ENCODE measurements at places on chromosomes 6 and 20.

DNA sequence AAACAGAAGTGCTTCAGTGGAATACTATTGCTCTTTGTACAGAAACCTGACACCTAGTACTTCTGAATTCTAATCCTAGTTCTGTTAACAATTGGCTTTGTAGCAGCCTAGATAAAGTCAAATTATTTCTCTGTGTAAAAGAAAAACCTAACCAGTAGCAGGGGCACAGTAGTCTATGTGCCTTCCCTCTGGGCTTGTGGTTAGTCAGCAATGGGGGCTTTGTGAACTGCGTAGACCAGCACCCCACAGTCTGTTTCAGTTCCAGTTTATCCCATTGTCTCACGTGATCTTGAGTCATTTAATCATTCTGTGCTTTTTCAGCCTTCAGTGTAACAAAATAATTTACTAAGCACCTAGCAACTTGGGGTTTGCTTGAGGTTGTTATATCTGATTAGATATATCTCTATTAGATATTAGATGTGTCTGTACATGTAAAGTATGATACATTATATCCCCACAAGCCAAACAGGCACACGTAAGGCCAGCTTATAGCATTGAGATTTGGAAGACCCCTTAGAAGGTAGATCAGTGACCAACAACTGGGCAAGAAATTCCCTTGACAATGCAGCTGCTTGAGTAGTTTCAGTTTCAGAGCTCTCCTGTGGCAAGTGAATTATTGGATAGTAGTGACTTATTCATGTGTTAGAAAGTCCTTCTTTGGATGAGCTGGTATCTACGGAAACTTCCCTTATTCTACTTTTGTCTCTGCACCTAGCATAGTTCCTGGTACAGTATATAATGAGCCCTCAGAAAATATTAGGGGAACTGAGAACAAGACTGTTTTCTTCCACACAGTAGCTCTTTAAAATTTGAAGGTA, 27.9 kb upstream of the CCR6 start:
- no peak for DNase-seq

DNA sequence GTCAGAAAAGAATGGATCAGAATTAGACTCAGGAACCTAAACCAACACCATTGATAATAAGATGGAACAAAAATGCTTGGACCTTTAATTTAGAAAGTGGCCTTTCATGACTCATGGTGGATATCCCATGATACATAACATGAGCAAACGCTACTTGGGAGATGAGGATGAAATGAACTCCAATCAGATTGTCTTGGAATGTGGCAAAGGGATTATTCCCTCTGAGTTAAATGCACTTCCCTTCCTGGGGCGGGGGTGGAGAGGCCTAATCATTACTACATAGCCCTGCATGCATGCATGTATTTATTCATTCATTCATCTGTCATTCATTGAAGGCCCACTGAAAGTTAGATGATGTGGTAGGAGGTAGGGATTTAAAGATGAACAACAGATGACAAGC, 174.0 kb downstream of the AIG1 start:
- DNase-seq, result no peak

DNA sequence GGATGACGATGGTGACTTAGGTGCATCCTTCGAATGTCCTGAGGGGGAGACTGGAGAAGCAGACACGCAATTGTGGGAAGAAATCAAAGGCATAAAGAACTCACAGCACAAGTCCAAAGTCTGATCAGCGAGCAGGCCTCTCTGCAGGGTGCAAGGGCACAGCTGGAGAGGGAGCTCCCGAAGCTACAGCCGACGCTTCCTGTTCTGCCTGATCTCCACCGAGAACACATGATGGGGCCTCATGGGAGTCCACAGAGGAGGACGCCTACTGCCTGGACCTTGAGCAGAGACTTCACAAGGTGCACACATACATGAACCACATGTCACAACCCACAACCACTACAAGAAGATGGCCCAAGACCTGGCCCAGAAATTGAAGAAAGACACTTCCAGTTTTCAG, 51.4 kb downstream of the RIN2 start:
- DNase-seq, result no peak

- no peak for DNase-seq
These were observed 69.1 kb upstream of the SAMHD1 start for GRCh38 chr20:37020636-37021035.

GRCh38 chr6:6916598-6916997, 191.2 kb upstream of the RREB1 start:
- DNase-seq, result no peak

- DNase-seq, result no peak
These were observed 85.2 kb downstream of the ELOVL4 start for GRCh38 chr6:79862126-79862525.

DNA sequence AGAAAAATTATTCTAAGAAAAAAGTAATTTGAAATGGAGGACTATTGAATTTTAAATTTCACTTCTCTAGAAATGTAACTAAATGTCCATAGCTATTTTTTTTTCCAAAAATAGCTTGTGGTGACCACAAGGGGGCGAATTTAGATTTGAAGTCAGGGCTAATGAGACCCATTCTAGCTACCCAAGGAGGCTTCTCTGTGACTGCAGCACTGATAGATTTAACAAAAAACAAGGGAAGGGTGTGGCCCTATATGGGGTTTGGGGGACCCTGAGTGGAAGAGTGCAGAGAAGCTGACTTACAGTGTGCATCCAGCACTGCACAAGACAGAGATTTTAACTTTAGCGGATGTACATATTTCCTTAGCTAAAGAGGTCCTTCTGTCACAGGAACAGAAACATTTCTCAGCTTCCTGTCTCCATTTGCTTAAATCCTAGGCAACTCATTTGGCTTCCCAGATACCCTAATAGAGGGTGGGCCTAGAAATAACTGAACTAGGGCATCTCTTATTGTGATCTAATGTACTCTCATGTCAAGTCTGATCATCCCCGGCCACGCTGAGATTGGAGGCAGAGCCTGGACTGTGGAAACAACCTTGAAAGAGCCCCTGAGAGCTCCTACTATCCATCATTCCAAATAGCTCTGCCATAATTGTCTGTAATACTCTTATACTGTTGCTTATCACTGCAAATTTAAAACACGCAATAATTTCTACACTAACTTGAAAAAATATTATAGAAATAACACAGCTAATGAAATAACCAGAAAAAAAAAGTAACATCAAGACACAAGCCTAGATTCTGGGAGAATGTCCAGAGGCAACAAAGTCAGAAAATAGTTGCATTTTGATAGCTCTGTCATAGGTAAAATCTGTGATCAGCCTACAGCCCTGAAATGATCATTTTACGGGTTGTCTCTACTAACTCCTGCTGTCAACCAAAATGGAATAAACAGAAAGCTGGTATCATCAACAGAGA, 93.6 kb downstream of the SNAP91 start:
- no peak for DNase-seq

- no peak for DNase-seq
These were observed 50.0 kb downstream of the CNBD2 start for GRCh38 chr20:36018208-36018988.

DNA sequence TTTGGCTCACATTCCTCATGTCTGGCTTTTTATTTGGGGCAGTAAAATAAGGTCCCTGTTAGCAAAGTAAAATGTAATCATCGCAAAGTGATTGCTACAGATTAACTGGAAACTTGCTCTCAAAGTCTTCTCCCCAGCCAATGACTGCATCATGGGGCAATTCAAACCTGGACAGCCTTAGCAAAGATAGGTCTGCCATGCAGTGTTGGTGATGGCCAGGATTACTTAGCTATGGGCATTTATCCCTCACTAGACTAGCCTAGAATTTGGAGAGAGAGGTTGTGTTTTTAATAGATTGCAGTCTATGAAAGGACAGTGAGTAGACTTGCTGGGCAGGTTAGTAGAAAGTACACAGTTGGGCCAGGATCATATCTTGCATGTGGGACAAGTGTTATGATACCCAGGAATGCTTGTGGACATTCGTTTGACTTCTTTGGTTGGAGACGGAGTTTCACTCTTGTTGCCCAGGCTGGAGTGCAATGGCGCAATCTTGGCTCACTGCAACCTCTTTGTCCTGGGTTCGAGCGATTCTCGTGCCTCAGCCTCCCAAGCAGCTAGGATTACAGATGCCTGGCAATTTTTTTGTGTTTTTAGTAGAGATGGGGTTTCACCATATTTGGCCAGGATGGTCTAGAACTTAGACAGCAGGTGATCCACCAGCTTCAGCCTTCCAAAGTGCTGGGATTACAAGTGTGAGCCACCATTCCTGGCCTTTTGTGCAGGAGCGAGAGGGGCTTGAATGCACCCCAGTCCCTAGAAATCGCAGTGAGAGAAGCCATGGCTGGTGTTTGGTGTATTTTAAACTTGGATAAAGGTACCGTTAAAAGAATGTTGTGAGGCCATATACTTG, 3.4 kb downstream of the RPS12 start:
- DNase-seq, result no peak

- no peak for DNase-seq
These were observed 170.4 kb downstream of the PHF3 start for GRCh38 chr6:63805808-63806572.

DNA sequence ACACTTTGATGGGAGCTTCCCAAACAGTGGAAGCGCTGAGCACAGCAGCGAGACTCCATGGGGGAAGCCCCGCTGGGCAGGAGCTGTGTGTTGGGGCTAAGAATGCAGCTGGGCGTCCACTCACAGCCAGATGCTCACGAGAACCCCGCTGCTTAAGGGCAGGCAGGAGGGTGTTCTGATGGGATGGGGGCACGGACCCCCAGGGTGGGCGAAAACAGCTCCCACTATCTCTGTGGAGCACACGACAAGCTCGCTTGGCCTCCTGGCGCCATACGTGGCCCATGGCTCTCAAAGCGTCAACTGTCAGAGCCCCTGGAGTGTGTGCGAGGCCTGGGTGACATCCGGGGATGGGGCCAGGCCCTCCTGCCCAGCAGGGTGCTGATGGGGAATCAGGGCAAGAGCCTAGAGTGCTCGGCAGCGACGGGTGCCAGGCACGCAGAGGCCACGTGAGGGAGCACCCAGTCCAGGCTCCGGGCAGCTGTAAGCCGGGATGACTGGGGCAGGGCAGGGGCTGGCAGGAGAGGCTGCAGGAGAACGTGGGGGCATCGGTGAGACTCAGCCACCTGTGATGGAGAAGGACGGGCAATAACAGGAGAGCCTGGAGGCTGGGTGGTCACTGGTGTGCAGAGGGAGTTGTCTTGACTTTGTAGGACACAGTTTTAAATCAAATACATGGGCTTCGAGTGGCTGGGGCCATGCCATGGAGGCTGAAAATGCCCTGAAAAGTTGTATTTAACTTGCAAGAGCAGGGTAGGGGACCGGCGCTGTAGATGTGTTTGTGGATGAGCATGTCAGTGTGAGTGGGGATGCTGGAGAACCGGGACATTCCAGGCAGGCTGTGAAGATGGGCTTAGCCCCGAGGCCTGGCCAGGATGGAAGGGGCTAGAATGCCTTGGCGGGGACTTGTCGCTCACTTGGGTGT, 27.3 kb downstream of the PYGB start:
- no peak for DNase-seq

GRCh38 chr20:17542993-17543412, 11.8 kb upstream of the BFSP1 start:
- no peak for DNase-seq

DNA sequence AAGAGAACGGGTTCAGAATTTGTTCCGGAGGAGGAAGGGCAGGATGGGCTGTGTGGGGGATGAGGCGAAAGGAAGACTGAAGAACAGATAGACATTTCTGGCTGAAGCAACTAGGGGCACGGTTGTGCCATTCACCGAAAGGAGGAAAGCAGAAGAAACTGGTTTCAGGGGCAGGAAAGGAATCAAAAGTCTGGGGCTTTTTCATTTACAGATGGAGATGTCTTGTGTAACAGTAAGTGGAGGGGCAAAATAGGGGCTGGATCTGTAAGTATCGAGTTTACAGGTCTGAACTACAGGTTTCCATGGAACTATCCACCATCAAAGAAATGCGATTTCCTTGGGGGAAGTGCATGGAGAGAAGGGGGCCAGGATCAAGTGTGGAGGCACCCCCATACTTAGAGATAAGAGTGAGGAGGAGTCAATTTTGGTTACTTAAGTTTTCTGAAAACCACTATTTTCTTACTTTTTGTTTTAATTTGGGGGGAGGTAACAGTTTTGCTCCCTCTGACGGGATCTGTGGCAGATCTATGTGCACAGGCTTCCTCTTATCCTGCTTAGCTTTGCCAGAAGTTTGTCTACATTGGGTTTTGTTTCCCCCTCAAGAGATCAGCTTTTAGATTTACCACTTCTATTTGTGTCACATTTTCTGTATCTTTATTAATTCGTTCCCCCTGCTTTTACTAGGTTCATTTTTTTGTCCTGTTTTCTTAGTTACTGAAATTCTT, 120.1 kb downstream of the SLC23A2 start:
- no peak for DNase-seq

DNA sequence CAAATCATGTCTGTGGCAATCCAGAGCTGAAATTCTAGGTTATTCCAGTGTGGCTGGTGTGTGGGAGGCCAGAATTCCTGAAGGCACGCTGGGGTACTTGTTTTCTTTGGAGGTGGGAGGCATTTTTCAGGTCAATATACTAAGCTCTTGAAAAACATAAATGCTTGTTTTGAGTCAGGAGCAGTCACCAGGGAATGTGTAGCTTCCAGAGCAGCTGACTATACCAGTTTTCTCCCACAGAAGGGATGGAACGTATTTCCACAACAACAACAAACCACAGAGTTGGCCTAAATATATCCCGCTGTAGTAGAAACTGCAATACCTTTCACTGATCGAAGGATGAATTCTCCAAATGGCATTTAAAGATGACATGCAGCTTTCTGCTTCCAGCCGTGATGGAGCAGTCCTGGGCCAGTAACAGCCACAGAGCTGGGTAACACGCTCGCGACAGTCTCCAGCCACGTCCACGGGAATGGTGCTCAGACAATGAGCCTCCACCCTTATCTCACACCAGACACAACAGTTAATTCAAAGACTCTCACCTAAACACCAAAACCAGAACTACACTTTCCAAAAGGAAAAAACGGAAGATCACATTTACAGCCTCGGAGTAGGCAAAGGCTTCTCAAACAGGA, 23.2 kb downstream of the CHRNA4 start:
- DNase-seq, result no peak

DNA sequence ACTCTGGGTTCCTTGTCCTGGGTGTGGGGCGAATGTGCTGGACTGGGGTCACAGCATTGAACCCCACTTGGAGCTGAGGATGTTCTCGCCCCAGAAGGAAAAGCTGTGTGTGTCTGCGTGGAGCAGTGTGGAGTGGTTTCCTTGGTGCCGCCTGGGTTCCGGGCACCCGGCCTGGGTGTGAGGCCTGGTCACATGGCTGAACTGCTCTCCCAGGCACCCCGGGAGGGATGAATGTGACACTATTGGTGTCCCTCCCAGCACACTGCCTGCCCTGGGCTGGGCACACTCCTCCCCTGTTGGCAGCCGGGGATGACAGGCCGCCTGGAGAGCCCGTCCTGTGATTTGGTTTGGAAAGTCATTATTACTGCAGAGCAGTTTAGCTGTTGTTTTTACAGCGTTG, 12.3 kb downstream of the MYT1 start:
- DNase-seq, result no peak

GRCh38 chr6:10315658-10316372, 99.1 kb downstream of the TFAP2A start:
- DNase-seq, result no peak

DNA sequence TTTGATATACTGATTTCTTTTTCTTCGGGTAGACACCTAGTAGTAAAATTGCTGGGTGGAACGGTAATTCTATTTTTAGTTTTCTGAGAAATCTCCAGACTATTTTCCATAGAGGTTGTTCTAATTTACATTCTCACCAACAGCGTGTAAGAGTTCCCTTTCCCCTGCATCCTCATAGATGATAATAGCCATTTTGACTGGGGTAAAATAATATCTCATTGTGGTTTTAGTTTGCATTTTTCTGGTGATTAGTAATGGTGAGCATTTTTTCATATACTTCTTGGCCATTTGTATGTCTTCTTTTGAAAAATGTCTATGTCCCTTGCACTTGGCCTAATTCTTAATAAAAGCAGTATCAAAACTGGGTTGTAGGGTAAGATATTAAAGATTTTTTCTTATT, 148.9 kb upstream of the SIM1 start:
- DNase-seq, result no peak

Data from esophagus squamous epithelium (tissue), 5 donors.